ENCODE measurements at places on chromosomes 6 and 20.

- no peak for DNase-seq
Measured at GRCh38 chr20:10260316-10260715, 41.7 kb downstream of the SNAP25 start.

DNA sequence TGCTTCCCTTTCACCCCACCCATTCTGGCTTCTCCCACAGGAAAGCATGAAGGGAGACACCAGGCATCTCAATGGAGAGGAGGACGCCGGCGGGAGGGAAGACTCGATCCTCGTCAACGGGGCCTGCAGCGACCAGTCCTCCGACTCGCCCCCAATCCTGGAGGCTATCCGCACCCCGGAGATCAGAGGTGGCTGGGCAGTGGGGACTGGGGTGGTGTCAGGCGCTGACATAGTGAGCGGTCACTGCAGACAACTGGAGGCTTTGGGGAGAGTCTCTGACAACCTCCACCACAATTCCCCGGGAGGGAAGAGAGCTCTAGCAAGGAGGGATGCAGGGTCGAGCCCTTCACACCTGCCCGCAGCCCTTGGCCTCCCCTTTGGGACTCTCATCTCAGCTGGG is 18.1 kb downstream of the DNMT3B start:
- no peak for DNase-seq

- no peak for DNase-seq
Measured at GRCh38 chr20:17872434-17872833, 96.2 kb downstream of the SNX5 start.

- DNase-seq = peak; percentile 82
Measured at GRCh38 chr6:31620586-31621319, at the start of gene PRRC2A. Gene PRRC2A (plus strand): TSS chr6:31620715. CDS start chr6:31622790, 2,075 bp downstream.

DNA sequence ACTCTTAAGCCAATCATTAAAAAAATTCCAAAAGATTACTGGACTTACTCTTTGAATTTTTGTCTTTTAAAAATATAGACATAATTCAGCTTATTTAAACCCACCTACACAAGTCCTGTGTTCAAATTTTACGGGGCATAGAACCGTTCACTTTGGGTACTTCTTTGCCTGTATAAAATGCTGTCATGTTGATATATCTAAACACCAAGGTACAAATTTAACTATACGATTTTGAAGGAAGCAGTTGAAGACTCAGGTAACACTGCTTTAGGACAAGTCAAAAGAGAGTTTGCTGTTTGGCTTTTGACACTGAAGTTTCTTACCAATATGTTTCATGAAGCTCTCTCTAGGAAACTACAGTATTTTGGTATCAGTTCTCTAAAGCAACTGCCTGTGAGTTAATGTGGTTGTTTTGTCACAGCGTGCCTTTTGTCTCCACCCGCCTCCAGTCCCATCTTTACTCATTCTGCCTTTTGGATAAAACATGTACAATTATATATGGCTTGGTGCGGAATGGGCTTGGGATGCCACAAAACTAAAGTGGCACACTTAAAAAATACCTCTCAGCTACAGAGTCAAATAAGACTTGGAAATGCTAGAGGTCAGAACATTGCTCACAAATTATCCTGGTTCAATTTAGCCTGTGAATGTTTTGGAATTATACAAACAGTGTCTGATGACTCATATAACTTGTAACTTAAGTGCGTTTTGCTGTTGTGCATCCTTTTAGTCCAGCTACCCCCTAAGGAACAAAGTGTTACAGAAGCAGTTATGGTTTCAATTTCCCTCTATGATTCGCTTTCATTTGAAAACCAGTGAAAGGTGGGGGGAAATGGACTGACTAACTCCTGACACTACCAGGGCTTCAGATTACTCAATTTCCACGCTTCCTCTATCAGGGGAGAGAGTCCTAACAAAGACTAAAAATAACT is 38.7 kb downstream of the RGS17 start:
- no peak for DNase-seq

DNA sequence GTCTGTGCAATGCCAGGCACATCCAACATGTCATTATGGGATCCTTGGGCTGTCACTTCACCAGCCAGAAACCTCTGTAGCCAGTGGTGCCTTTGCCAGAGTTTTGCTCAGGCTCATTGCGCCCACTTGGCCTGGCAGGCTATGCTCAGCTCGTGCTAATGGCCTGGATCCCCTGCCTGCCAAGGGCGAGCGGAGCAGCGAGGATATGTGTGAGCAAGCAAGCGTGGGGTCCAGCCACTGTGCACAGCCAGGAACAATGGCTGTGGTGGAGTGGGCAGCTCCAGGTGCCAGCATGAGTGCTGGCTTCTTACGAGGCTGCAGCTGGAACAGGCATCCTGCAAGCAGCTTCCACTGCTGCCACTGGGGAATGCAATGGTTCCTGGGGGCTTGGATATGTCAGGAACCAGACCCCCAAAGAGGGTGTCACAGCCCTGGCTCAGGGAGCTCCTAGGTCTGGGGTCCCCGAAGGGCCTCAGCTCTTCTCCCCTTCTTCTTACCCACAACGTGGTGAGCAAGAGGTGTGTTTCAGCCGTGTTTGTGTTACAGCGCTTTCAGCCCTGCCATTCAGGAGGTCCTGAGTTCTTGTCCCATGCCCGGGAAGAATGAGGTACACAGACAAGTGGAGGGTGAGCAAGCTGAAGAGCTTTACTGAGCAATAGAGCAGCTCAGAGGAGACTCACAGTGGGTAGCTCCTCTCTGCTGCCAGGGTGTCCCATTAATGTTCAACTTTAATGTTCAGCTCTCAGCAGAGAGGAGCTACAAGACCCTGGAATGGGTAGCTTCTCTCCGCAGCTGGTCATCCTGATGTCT is 22.3 kb upstream of the TOP1 start:
- DNase-seq = no peak

DNA sequence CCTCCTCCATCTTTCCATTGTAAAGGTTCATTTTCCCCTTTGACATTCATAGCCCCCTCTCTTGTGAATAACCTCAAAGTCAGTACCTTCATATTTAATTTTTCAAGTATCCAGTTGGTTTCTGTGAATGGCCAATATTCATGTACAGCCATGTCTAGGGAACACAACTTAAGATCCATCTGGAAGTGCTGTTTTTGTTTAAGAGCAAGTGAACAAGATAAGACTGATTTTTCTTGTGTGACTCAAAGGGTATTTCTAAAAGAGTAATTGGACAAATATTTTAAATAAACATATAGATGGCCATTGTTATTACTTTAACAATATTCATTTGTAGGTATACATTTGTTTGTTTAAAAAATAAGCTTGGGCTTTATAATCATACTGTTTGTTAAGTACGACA is 92.9 kb downstream of the RTN4IP1 start:
- no peak for DNase-seq

GRCh38 chr6:44217332-44218143 is 812 bp downstream of the MYMX start:
- DNase-seq = no peak

DNA sequence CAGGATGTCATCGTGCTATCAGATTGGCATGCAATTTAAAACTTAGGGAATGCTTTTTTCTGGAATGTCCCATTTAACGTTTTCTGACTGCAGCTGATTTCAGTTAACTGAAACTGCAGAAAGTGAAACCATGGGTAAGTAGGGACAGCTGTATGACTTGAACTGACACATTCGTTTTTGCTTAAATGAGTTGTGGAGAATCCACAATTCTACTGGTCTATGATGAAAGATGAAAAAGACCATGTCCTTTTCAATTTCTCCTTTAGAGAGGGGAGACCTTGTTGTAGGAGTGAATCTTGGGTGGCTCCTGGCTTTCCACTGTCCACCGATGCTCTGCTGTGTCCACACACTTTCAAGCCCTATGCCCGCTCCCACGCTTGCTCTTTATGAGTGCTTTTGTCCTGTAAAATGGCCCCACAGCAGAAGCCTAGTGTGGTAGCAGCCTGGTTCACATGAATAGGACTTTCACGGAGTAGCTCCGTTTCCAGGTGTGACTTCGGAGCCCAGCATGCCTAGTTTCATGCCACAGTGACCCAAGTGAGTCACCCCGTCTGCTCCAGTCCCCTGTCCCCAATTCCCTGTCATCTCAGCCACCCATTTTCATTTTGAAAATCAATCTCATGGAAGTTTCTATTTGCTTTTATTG is 21.9 kb downstream of the DYNLT1 start:
- no peak for DNase-seq

GRCh38 chr6:4979426-4979825 is 24.4 kb downstream of the RPP40 start:
- DNase-seq = no peak

- no peak for DNase-seq
Measured at GRCh38 chr6:108656836-108657235, 96.1 kb downstream of the FOXO3 start.

- no peak for DNase-seq
Measured at GRCh38 chr6:159836718-159837490, 36.8 kb downstream of the PNLDC1 start.

GRCh38 chr6:87723170-87724078 is 21.4 kb upstream of the AKIRIN2 start:
- DNase-seq = no peak

DNA sequence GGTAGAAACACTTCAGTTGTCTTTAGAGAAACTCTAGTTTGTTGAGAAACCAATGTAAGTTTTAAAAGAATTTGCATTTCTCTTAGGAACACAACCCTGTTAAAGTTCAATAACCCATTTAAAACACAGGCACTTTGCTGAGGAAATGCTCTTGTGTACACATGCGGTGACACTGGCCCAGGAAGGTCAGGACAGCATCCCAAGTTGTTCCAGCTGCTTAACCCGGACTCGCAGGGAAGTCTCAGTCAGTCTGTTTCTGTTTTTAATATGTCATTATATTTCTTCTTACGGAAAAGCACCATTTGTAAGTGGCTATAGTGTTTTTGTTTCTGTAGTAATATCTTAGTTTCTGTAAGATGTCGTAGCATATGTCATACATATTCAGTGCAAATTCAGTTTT is 36.9 kb downstream of the RIN2 start:
- DNase-seq = no peak

- no peak for DNase-seq
Measured at GRCh38 chr6:169172456-169172855, 81.2 kb downstream of the THBS2 start.

- no peak for DNase-seq
Measured at GRCh38 chr6:134058622-134059366, 6.4 kb upstream of the SLC2A12 start.

GRCh38 chr20:54717983-54718382 is 242.6 kb downstream of the DOK5 start:
- no peak for DNase-seq

GRCh38 chr20:49247792-49248191 is 28.6 kb downstream of the DDX27 start:
- DNase-seq = no peak

GRCh38 chr6:43171707-43172103 is 636 bp downstream of the SRF start:
- peak; percentile 57 for DNase-seq

GRCh38 chr6:25497383-25498040 is 154.5 kb upstream of the SCGN start:
- no peak for DNase-seq

- no peak for DNase-seq
Measured at GRCh38 chr6:139977887-139978332, 603.5 kb upstream of the CITED2 start.

DNA sequence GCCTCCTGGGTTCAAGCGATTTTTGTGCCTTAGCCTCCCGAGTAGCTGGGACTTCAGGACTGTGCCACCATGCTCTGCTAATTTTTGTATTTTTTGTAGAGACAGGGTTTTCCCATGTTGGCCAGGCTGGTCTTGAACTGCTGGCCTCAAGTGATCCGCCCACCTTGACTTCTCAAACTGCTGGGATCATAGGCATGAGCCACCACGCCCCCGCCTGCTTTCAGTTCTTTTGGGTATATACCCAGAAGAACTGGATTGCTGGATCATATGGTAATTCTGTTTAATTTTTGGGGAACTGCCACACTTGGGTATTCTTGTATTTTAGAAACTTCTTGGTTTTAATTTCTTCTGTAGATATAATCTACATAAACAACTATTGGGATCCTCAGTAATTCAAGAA is 17.0 kb downstream of the CDS2 start:
- DNase-seq = peak; percentile 17

DNA sequence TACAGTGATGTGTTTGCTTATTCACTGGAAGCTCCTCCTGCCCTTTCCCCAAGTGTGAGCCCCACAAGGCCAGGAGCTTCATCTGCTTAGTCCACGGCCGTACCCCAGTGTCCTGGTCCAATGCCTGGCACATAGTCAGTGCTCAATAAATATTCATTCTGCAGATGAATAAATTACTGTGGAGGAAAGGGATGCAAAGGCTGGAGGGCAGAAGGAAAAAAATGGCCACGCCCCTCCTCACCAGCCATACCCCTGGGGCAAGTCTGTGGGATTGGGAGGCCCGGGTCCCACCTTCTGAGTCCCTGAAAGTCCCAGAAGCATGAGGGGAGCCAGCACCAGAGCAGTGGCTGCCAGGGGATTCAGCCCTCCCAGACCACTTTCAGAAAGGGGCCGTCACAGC is 65.5 kb downstream of the GRM4 start:
- DNase-seq = no peak

- DNase-seq = no peak
Measured at GRCh38 chr6:82275686-82276085, 28.1 kb upstream of the IBTK start.

GRCh38 chr6:55666037-55666436 is 87.0 kb upstream of the HMGCLL1 start:
- DNase-seq = no peak

- DNase-seq = no peak
Measured at GRCh38 chr20:62068997-62069396, 3.3 kb upstream of the TAF4 start.

DNA sequence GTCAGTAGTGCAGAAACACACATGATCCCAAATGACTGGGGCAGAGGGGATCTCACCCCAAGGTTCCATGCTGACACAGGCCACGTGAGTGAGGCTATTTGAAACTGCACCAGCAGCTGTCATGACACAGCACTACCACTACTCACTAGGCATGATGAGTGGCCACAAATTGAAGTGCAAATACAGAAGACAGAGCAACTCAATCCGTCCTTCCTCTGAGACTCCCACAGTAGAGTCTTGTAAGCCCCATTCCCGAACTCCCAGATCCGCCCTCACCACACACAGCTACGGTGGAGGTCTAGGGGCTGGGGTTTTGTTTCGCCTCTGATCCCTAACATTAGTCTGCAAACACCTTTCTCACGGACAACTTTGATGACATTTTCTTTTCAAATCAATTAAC is 113.3 kb upstream of the NUP153 start:
- no peak for DNase-seq

GRCh38 chr6:98944598-98945081 is 3.1 kb downstream of the FBXL4 start:
- no peak for DNase-seq

DNA sequence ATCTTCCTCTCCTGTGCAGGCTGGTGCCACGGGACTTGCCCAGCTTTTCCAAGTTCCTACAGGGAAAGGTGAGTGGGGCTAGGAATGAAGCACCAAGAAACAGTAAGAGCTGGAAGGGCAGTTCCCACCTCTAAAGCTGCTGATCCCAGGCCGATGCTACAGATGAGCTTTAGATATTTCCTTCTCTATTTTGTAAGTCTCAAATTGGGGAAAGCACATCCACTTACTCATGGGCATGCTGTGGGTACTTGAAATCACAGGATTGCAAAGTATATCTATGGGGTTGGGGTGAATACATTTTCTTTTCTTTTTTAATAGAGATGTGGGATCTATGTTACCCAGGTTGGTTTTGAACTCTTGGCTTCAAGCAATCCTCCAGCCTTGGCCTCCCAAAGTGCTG is 3.1 kb downstream of the ZBTB2 start:
- DNase-seq = no peak

Measured in activated naive CD4-positive, alpha-beta T cell treated with Interleukin-2 at 50 U/mL for 16 hours (primary cell).